Small intestine (tissue), 16 donors: ENCODE measurements at places on chromosomes 7 and 10.

DNA sequence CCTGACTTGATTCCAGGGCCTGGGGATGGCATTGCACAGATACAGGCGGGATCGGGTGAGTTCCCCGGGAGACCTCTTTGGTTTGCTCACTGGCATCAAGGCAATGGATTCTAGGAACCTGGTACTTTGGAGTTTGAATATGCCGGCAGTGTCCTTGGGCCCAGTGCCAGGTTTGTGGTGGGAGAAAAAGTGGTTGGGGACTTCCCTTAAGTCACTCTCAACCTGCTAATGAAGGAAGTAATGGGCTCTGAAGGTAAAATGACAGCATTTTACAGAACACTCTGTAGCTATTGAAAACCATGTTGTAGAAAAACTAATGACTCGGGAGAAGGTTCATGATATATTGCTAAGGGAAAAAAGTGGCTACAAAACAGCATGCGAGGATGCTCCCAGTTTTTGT, 129.9 kb downstream of the CFAP58 start:
- no peak for DNase-seq

- peak; percentile 23 for DNase-seq
Observed at GRCh38 chr7:70063927-70064326, 465.7 kb downstream of the AUTS2 start.

GRCh38 chr7:75650062-75650461, 88.7 kb downstream of the HIP1 start:
- DNase-seq: no peak

DNA sequence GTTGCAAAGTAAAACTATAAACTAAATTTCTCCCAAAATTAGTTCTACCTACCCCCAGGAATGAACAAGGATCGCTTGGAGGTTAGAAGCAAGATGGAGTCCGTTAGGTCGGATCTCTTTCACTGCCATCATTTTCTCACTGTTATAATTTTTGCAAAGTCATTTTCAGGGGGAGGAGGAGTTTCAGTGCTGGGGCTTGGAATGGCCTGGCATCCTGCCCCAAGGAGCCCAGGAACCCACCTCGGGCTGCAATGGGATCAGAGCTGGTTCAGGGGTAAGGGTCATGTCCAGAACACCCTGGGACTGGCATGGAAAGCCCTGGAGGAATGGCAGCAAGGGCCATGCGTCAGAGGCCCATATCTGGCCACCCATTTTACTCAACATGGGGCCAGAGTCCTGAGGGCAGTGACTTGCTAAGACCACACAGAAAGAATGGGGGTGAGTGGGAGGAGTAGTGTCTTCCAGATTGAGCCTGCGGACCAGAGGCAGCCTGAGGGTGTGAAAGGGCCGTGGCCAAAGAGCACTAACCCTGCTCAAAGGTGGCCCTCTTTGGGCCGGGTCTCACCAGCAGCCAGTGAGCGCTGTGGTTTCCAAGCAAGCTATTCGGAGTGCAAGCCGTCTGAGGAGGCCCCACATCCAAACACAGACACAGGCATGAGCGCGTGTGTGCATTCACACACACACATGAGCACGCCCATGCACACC, 31.8 kb downstream of the GPRIN2 start:
- DNase-seq: no peak

DNA sequence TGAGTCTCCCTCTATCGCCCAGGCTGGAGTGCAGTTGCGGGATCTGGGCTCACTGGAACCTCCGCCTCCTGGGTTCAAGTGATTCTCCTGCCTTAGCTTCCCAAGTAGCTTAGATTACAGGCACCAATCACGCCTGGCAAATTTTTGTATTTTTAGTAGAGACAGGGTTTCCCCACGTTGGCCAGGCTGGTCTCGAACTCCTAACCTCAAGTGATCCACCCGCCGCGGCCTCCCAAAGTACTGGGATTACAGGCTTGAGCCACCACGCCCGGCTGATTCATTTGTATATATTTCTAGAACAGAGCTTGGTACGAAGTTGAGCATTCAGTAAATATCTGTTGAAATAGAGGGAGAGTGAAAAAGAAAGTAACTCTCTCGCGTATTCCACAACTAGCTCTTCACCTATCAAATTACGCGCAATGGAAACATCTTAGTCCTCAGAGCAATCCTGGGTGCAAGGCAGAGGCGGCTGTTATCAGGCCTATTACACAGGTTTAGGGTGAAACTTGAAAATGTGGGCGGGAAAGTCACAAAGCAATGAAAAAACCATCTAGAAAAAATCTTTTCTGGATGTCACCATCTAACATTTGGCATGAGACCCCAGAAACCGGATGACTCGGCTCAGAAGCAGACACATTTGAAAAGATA, 707 bp upstream of the GHITM start:
- DNase-seq: no peak

- DNase-seq: no peak
Observed at GRCh38 chr10:1575481-1576244, 161.7 kb downstream of the ADARB2 start.

- DNase-seq: no peak
Observed at GRCh38 chr7:31370609-31371008, 30.1 kb upstream of the NEUROD6 start.

- no peak for DNase-seq
Observed at GRCh38 chr10:109880886-109881768, 42.2 kb downstream of the XPNPEP1 start.

GRCh38 chr7:12765431-12766100, 78.1 kb downstream of the ARL4A start:
- no peak for DNase-seq

GRCh38 chr10:118497227-118497626, 98.2 kb downstream of the PRLHR start:
- DNase-seq: no peak

DNA sequence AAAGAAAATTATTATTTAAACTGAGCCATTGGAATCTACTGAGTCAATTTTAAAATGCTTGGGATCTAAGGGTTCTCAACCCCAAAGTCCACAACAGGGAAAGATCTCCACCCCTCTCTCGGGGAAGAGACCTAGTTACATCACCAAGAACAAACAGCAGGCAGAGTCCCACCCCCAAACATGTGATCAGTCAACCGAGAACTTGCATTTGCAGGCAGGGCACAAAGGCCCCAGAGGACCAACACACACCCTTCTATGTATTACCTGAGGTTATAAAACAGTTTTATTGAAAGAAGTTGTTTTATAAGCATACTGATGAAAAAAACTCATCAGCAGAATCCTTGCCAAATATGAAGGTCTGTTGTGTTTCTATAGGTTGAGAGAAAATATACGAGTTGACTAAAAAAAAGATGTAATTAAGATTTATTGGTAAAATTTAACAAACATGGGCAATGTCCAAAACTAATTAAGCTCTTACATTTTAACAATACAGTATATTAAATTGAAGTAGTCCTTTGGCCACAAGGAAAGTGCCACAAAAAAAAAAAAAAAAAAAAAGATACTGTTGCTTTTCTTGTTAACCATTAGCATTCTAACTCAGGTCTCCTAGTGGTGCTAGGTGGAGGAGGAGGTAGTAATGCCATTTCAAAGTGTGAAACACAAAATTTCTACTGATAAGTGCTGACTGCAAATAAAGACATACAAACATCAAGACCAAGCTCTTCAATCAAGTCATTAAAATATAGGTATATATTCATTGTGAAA, 975 bp upstream of the USP54 start:
- peak; percentile 93 for DNase-seq

- DNase-seq: no peak
Observed at GRCh38 chr7:136292365-136292764, 315.2 kb upstream of the MTPN start.

DNA sequence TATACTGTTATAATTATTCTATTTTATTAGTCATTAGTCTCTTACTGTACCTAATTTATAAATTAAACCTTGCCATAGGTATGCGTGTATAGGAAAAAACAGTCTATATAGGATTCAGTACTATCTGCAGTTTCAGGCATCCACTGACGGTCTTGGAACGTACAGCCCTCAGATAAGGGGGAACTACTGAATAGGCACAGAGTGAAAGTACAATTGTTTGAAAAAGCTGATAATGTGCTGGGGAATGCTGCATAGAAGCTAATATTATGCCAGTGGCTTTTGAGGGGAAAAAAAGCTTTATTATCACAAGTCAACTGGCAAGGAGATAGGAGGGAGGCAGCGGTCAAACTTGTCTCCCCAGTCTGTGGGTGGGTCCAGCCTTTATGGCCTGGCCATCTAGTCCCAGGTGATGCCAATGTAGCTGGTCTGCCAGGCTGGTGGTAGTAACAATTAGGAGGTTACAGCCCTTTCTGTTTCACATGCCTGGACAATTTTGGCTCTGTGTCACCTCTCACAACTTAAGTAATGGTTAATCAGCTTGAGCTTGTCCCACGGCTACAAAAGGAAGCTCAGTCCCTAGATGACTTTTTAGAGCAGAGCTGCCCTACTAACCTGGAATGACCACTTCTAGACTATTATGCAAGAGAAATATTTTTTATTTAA, 8.3 kb upstream of the FMC1 start:
- DNase-seq: peak; percentile 28

GRCh38 chr7:101848208-101848951, 31.0 kb downstream of the CUX1 start:
- no peak for DNase-seq

DNA sequence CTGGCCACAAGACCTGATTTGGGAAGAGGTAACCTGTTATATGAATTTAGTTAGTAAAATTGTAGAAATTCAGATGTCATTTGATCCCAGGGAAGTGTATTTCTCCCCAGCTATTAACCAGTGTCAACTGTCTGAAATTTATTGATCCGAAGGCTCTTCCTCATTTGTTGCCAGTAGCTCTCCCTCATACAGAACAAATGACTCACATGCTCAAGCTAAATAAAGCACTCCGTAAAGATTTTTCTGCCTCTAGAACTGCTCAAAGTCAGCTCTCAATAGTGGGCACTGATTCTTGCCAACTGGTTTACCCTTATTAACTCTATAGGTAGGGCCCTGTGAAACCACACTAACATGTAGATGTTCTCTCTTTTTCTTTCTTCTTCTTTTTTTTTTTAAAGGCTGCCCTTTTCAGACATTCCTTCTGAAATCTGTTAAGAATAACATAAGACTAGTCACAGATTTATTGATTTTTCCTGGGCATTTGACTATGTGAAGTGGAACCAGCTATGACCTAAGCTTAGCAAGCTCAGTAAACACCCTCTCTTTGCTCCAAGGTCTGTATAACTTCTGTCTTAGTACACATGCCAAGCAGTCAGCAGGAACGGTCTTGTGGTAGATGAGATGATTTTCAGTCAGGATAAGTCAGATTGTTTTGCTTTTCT, 21.8 kb downstream of the RPA3 start:
- DNase-seq: peak; percentile 31

DNA sequence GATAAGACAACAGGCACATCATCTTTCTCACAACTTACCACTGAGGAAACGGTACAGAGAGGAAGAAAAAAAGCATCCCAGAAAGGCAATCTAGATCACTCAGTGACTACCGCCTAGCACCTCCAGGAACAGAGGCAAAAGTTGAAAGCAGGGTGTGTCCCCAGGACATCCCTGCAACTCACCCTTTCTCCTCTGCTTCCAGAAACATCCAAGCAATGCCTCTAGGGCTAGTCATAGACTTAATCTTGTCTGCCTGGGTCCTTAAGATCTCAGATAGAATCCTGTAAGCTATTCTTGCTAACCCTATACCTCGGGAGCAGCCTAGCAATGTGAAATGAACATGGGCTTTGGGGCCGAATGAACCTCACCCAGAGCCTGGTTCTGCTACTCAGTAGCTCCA, 18.8 kb upstream of the PDCD4 start:
- DNase-seq: no peak

- DNase-seq: no peak
Observed at GRCh38 chr7:157280216-157280841, 56.5 kb upstream of the DNAJB6 start.
